Renal cortical epithelial cell (primary cell): ENCODE measurements at places on chromosomes 6 and 20.

GRCh38 chr6:41002168-41002567 lies 36.9 kb downstream of the UNC5CL start:
- DNase-seq, result no peak

GRCh38 chr6:77072694-77073409 lies 390.4 kb downstream of the HTR1B start:
- DNase-seq, result no peak

DNA sequence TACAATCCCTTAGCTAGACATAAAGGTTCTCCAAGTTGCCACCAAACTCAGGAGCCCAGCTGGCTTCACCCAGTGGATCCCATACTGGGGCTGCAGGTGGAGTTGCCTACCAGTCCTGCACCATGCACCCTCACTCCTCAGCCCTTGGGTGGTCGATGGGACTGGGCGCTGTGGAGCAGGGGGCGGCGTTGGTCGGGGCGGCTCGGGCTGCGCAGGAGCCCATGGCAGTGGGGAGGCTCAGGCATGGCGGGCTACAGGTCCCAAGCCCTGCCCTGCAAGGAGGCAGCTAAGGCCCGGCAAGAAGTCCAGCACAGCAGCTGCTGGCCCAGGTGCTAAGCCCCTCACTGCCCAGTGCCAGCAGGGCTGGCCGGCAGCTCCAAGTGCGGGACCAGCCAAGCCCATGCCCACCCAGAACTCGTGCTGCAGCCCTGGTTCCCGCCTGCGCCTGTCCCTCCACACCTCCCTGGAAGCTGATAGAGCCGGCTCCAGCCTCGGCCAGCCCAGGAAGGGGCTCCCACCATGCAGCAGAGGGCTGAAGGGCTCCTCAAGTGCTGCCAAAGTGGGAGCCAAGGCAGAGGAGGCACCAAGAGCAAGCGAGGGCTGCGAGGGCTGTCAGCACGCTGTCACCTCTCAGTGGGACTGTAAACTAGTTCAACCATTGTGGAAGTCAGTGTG lies 912.1 kb downstream of the PHF3 start:
- DNase-seq, result no peak

DNA sequence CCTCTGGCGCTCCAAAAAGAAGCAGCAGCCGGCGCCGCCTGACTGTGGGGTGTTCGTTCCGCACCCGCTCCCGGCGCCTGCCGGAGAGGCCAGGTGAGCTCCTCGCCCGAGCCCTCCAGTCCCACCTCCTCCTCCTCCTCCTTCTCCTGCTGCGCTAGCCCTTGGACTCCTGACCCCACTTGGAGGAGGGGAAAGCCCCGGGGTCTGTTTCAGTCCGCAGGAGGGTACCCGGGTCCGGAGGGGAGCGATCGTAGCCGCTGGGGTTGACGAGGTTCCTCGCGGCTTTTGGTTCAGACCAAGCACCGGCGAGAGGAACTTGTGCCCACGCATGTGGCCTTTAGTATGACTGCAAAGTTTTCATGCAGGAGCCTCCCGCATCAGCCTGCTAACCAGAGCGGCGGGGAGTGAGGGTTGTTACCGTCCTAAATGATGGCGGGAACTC lies 493 bp downstream of the CRYBG1 start:
- no peak for DNase-seq

DNA sequence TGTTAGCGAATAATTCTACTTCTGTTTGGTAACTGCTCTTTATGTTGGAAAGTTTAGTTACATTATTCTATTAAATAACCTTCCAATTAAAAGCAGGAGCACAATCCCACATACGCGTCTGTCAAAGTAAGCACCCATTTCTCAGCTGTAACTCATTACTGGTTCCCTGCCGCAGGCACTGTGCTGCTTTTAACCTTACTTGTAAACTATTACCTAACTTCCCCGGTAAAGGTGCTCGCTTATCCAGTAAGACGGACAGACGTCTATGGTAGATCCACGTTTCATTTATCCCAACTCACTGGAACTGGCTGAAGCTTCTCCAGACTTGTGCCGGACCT lies 529 bp upstream of the ENPP4 start:
- peak; percentile 29 for DNase-seq

DNA sequence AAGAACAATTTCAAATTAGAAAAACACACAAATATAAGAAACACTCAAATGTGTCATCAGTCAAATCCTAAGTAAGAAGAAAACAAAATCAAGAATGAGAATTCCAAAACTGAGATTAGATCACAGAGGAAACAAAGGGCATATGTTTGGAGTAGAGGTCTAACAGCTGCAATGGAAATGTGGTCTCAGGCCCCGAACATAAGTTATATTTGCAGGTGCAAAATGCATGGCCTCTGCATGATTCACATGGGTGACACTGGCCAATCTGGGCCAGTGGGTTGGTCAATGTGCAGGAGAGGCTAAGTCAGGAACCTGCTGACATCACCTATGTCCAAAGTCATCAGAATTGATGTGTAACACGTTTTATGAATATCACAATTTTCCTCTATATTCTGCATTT lies 108.5 kb upstream of the MAP7 start:
- DNase-seq, result no peak

- DNase-seq, result no peak
Observed at GRCh38 chr6:38352636-38353035, 287.1 kb downstream of the BTBD9 start.

DNA sequence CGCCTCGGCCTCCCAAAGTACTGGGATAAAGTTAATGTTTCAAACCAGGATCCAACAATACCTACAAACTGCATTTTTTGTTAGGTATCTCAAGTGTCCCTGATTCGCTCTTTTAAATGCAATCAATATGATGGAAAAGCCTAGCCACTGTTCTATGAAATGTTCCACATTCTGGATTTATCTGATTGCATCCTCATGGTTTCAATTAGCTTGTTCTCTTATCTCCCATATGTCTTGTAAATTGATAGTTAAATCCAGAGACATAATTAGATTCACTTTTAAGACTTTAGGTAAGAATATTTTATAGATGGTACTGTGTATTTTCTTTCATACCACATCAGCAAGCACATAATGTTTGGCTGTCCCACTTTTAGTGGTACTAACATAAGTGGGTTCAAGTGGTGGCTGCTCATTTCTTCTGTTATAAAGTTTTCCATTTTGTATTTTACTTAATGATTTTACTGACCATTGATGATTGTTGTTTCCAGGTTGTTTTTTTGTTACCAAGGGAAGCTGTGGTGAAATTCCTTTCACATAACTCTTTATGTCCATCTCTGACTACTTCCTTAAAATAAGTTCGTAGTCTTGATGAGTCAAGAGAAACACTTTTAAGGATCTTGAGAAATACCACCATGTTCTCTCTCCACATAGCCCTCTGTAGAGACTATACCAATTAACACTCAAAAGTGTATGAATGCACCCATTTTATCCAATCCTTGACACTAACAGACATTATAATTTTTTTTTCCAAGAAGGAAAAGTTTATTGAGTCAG lies 40.5 kb downstream of the RNGTT start:
- DNase-seq, result peak; percentile 41

GRCh38 chr6:131199568-131200272 lies 64.5 kb downstream of the AKAP7 start:
- DNase-seq, result peak; percentile 67

- DNase-seq, result no peak
Observed at GRCh38 chr6:13261464-13261994, 66.8 kb downstream of the TBC1D7 start.

- DNase-seq, result no peak
Observed at GRCh38 chr6:150322466-150322871, 46.3 kb upstream of the IYD start.

- DNase-seq, result no peak
Observed at GRCh38 chr6:63709148-63709547, 73.5 kb downstream of the PHF3 start.

DNA sequence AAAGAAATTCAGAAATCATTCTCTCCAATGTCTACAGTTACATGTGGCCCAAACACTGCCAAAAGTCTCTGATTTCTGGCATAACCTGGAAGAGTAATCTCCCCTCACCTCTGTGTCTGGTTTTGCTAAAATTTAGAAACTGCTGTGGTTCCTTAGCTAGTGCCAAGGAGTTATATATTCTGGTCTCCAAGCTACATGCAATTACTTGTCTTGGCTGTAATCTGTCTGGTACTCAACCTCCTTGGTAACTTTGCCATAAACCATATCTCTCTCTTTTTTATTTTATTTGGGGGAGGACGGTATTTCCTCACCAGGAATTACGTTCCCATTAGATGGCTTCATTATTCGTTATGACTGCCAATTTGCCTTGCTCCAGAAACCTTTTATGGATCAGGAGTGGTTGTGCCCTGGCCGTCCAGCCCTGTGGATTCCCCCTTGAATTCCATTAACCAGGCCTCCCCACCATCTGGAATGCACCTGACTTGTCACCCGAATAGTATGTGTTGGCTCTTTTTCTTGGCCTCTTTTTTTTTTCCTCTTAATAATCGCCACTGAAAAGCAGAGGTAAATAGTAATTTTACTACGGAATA lies 400.0 kb downstream of the CD83 start:
- DNase-seq, result no peak

GRCh38 chr20:48828734-48829460 lies 1.1 kb upstream of the PREX1 start:
- DNase-seq, result no peak

- no peak for DNase-seq
Observed at GRCh38 chr6:33481192-33481591, 26.8 kb downstream of the ZBTB9 start.

- DNase-seq, result peak; percentile 18
Observed at GRCh38 chr6:154197196-154197860, 158.3 kb downstream of the OPRM1 start.

GRCh38 chr6:37507690-37508421 lies 8.2 kb upstream of the CCDC167 start:
- DNase-seq, result no peak

GRCh38 chr6:122381494-122382265 lies 17.8 kb upstream of the HSF2 start:
- peak; percentile 75 for DNase-seq

- DNase-seq, result peak; percentile 55
Observed at GRCh38 chr6:7219310-7219709, 93.7 kb downstream of the SSR1 start.

DNA sequence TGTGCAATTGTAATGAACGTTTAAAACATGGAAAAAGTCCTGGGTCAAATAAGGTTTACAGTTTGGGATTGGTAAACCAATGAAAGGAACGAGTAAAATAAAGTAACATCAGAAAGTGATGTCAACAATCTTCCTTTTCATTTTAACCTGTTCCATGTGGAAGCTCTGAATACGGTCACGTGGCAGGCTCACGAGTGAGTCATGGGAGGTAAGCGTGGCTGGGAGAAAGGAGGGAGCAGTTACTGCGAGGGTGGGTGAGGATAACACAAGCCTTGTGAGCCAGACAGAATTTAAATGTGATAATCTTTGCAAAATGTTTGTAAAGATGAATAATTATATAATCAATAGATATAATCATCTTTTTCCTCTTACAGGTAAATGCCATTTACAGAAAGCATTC lies 171.3 kb upstream of the HDAC2 start:
- no peak for DNase-seq

DNA sequence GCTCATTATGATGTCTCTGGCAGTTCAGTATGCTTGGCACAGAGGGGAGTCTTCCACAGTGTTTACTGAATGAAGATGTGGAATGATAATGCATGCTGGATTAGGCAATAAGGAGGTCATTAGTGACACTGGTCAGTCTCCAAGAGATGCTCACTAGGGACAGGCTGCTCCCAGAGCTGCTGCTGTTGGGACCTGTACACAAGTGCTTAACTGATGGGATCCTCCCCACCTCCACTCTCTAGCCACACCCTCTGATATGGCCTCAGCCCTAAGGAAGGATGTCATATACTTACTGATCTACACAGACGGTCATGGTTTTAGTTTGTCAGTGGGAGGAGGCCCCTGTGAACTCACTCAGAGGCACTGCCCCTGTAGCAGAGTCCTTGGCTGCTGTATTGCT lies 73.4 kb downstream of the MYB start:
- no peak for DNase-seq

DNA sequence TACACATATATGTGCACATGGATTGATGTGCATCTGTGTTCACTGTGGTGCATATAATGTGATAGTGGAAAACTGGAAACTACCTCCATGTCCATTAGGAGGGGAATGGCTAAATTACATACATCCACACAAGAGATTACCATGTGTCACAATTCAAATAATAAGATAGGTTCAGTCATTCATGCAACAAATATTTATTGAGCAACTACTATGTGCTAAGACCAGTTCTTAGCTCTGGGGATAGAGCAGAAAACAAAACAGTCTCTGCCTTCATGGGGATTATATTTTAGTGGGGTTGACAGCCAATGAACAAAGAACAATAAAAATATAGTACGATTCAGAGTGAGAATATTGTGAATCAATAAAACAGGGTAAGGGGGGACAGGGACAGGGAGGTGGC lies 61.7 kb upstream of the PTGIS start:
- no peak for DNase-seq

DNA sequence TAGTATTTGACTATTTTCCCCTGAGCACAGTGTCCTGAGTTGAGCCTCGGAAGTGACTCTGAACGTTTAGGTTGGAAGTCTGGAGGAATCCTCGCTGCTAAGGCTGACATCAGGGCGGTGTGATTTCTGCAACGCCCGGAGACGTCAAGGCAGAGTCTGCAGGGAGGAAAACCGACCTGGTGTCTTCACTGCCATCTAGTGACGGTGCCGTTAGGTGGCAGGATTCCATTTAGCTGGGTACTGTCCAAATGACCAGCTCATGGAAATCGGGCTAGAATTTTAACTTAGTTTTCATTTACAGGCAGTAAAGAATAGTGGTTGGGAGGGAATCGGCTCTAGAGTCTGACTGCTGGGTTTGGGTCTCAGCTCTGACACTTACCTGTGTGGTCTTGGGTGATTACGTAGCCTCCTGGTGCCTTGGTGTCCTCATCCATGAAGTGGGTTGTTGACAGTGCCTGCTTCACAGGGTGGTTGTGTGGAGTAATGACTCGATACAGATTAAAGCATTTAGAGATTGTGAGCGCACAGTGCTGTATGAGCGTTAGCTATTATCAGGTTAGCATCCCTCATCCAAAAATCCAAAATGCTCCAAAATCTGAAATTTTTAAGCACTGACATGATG lies 35.0 kb downstream of the FOXF2 start:
- DNase-seq, result peak; percentile 50

- DNase-seq, result peak; percentile 17
Observed at GRCh38 chr20:51579137-51579536, 36.6 kb upstream of the NFATC2 start.

GRCh38 chr6:95501032-95501904 lies 76.1 kb upstream of the MANEA start:
- no peak for DNase-seq

GRCh38 chr6:121436274-121436857 lies 920 bp downstream of the GJA1 start:
- DNase-seq, result no peak

GRCh38 chr6:159682295-159682694 lies 10.7 kb downstream of the SOD2 start:
- no peak for DNase-seq

GRCh38 chr6:85049282-85049681 lies 284.9 kb upstream of the TBX18 start:
- no peak for DNase-seq

DNA sequence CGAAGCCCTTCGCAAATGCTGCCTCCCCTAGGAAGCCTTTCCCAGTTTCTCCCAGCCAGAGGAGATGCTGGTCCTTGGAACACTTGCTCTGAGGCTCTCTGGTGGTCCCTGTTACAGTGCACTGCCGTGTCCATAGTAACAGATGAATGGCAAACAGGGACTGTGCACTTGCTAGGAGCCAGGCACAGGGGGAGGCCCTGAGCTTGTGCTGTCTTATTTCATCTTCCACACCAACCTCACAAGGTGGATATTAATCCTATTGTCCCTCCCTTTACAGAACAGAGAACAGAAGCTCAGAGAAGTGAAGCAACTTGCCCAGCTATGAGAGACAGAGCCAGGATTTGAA lies 19.0 kb downstream of the SRC start:
- no peak for DNase-seq

- no peak for DNase-seq
Observed at GRCh38 chr6:26300359-26300758, 64.6 kb upstream of the BTN3A2 start.
